ENCODE measurements at places on chromosomes 12 and 14. TPM values are rescaled to one million over a fixed set of nuclear protein-coding genes. Genes with fewer than 3 reads are reported as not detected.
A peak's percentile ranks its signal among the peaks of the same experiment; 100 is the strongest.

The SIX1 gene
- 18.2 TPM for total RNA-seq

The RPGRIP1 gene
- not detected for total RNA-seq

The PLXNC1 gene
- total RNA-seq: not detected

DNA sequence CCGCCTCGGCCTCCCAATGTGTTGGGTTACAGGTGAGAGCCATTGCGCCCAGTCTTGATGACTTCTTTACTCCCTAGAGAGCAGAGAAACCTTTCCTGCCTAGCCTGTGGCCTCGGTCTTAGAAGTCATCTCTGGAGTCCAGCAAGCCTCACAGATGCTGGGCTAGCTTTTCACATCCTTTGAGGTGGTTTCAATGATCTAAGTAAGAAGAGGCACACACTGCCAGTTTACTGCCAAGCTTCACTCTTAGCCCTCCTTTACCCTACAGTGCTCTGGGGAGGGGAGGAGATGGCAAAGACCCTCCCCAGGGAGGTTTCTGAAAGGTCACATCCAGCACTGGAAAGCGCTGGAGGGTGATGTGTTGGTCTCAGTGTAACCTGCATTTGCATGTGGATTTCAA is 304.8 kb downstream of the PCNX1 start:
- no peak for DNase-seq
- no peak overlapping the region for H3K27ac ChIP-seq
- H3K27me3 ChIP-seq: no peaks in the 10 kb centered on the region
- H3K4me1 ChIP-seq: peaks cover 16% of the 10 kb centered on the region

The RNF31 gene
- 69.6 TPM for total RNA-seq

- no peaks in the 10 kb centered on the region for H3K27me3 ChIP-seq
- H3K4me1 ChIP-seq: no peaks in the 10 kb centered on the region
- H3K36me3 ChIP-seq: no peaks in the 10 kb centered on the region
- no peak overlapping the region for H3K4me3 ChIP-seq
- DNase-seq: no peak
- H3K27ac ChIP-seq: no peak overlapping the region
Observed at GRCh38 chr12:91104812-91105466, 6.4 kb downstream of the LUM start.

DNA sequence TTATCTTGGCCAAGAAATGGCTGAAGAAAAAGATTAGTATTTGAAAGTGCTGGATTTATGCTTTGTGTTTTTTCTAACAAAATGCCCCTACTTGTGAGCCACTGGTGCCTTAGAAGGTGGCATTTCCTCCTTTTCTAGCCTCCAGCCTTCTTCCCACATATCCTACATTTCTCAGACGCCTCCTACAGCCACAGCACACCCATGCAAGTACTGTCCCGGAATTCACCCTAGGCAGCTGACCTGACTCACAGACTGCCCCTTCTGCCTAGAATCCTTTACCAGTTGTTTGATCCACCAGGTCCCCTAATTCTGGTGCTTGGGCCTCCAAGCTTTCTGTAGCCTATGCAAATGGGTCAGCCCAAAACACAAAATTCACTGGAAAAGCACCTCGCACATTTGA is 166.0 kb downstream of the FOXN3 start:
- H3K36me3 ChIP-seq: no peaks in the 10 kb centered on the region
- H3K4me3 ChIP-seq: no peak overlapping the region
- no peaks in the 10 kb centered on the region for H3K27me3 ChIP-seq
- peaks cover 35% of the 10 kb centered on the region for H3K4me1 ChIP-seq
- no peak overlapping the region for H3K27ac ChIP-seq

DNA sequence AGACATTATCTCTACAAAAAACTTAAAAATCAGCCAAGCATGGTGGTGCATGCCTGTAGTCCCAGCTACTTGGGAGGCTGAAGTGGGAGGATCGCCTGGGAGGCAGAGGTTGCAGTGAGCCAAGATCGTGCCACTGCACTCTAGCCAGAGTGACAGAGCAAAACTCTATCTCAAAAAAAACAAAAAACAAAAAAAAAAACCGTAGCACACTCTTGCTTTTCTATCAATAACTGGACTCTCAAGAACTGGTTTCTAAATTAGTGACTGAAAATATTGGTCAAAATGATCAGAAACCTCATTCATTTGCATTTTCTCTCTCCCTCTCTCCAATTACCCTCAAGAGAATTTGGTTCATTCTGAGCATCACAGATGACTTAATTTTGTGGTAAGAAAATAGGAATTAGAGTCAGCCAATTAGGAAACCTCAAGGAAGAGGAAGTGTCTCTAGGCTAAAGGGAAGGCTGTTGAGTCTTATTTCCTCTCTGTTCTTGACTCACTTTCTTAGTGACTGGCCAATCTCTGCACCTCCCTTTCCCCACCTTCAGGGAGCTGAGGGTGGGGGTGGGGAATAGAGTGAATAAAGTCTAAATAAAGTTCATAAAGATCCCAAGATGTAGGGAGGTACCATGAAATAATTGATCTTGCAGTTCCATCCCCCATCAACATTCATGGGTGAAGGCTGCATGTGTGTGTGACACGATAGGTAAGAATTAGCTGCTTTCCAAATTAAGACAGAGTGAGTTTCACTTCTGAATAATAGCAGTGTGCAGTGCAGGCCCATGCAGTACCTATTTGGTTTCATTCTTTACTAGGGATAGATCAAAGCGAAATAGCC is 6.8 kb upstream of the PSMA6 start:
- no peak overlapping the region for H3K27ac ChIP-seq
- no peaks in the 10 kb centered on the region for H3K27me3 ChIP-seq
- no peak overlapping the region for H3K4me3 ChIP-seq
- H3K36me3 ChIP-seq: no peaks in the 10 kb centered on the region

DNA sequence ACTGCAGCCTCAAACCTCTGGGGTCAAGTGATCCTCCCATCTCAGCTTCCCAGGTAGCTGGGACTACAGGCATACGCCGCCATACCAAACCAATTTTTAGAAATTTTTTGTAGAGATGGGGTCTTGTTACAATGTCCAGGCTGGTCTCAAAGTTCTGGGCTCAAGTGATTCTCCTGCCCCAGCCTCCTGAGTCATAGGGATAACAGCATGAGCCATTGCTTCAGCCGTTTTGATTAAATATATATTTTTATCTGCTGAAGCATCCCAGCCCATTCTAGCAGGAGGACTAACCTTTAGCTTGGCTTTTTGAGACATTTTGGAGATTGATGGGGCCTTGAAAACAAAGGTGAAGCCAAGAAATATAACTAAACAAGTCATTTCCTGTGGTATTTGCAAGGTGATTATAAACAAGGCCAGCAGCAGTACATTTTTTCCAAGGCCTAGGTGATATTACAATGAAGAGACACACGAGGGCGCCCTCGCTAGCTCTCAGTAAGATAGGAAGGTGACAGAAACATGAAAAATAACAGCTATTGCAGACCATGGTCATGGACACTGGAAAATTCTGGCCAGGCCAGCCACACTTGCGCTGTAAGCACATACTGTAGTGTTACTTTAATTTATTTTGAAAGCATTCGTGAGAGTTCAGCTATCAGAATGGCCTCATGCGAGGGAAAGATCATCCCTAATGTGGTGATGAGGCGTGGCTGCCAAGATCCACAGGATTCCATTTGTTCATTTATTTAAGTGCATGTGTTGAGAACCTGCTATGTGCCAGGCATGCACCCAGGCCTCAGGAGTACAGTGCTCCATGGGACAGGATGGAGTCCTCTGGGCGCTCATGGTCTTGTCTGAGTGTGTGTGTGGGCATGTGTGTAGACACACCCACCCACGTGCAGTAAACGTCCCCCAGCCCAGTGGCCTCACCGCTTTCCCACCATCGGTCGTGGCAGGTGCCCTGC is 63.5 kb downstream of the DGLUCY start:
- no peaks in the 10 kb centered on the region for H3K36me3 ChIP-seq
- H3K27me3 ChIP-seq: no peaks in the 10 kb centered on the region
- H3K27ac ChIP-seq: no peak overlapping the region
- H3K4me1 ChIP-seq: no peaks in the 10 kb centered on the region
- H3K4me3 ChIP-seq: no peak overlapping the region

DNA sequence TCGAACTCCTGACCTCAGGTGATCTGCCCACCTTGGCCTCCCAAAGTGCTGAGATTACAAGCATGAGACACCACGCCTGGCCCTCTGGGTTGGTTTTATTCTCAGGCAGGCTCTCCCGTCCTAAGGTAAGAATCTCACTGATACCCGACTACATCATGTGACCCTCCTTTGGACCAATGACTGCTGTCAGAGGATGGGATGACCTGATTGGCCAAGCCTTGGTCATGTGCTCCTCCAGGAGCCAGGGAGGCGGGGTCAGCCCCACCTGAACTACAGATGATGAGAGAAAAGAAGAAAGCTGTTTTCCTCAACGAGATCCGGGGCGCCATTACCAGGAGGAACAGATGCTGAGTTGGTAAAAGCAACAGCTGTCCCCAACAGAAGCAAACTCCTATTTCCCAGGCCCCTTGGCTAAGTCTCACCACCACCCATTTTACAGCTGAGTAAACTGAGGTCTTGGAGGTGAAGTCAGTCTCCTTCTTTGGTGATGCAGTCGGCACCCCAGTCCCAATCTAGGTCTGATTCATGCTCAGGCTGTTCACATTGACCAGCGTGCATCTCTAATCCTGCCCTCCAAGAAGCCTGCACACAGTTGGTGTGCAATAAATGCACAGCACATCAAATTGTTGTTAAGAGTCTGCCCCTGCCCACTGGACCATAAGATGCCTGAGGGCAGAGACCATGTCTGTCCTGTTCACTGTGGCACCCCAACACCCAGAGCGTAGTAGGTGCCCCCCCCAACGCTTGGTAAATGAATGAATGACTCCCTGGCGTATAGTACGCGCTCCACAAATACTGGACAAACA is 118.8 kb downstream of the SCARB1 start:
- peaks cover 45% of the 10 kb centered on the region for H3K4me1 ChIP-seq
- no peak overlapping the region for H3K27ac ChIP-seq
- no peaks in the 10 kb centered on the region for H3K36me3 ChIP-seq
- peak; percentile 50 for DNase-seq
- no peaks in the 10 kb centered on the region for H3K27me3 ChIP-seq
- H3K4me3 ChIP-seq: no peak overlapping the region

The TSHR gene
- not detected for total RNA-seq

The PMCH gene
- total RNA-seq: not detected

DNA sequence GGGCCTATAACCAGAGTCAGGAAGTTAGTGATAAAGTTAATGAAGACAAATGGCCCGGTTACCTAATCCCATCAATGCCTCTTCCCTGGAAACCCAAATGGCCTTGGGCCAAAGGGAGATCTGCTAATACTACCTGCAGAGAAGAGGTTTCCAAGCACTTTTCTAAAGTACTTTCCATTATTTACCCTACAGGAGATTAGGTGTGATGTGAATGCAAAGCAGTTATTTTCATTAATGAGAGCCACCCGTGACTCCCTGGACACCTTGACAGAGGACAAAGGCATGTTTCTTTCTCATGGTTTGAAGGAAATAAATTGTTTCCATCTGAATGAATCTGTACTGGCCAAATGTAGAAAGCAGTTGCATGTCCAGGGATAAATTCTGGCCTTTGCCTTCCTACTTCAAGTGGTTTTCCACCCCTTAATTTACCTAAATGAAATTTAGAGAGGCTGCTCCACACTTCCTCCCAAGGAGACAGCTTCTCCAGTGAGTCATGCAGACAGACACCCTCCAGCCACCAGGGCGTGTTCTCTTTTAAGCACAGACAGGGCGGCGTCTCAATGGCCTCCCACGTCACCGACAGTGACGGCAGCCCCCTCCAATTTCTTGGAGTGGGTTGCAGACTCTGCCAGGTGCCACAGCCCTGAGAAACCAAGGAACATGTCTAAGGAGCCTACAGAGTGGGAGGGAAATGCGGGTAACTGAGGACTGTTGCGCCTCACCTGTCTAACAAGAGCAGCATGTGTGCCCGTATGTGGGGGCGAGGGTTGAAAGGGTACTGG is 43.9 kb upstream of the GNPNAT1 start:
- H3K27me3 ChIP-seq: no peaks in the 10 kb centered on the region
- H3K4me3 ChIP-seq: no peak overlapping the region
- H3K27ac ChIP-seq: peak overlapping the region; percentile 33
- peak; percentile 67 for DNase-seq
- no peaks in the 10 kb centered on the region for H3K36me3 ChIP-seq
- peaks cover 24% of the 10 kb centered on the region for H3K4me1 ChIP-seq

- no peak overlapping the region for H3K27ac ChIP-seq
- no peak overlapping the region for H3K4me3 ChIP-seq
- DNase-seq: peak; percentile 78
- peaks cover 5% of the 10 kb centered on the region for H3K4me1 ChIP-seq
Observed at GRCh38 chr14:86799244-86799647, 1193.7 kb downstream of the GALC start.

The BICD1 gene
- 15.7 TPM for total RNA-seq

DNA sequence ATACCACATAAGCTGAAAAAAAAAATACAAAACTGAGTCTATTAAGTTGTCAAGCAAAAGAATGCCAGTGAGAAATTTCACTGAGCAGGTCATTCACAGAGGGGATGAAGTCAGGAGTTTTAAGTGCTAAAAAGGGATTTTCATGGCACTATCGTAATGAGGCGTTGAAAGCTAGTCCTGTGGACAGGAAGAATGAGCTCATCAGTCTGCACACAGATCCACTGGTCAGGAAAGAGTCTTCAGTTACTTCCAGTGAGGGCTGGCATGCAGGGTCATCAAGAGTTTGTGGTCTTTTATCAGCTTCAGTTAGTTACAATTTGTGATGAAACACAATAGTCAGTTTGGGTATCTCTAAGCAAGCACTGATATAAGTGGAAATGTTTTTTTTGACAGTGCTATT is 88.1 kb upstream of the WSCD2 start:
- no peaks in the 10 kb centered on the region for H3K4me1 ChIP-seq
- DNase-seq: no peak
- H3K4me3 ChIP-seq: no peak overlapping the region
- H3K27me3 ChIP-seq: peaks cover 51% of the 10 kb centered on the region

GRCh38 chr14:24366721-24367513 is 1.1 kb upstream of the NFATC4 start:
- H3K4me1 ChIP-seq: peaks cover 24% of the 10 kb centered on the region
- H3K36me3 ChIP-seq: no peaks in the 10 kb centered on the region
- DNase-seq: peak; percentile 95
- peak overlapping the region; percentile 63 for H3K4me3 ChIP-seq
- H3K27ac ChIP-seq: peak overlapping the region; percentile 73
- no peaks in the 10 kb centered on the region for H3K27me3 ChIP-seq

The TMEM132C gene
- total RNA-seq: not detected

- peaks cover 28% of the 10 kb centered on the region for H3K27me3 ChIP-seq
- no peak overlapping the region for H3K4me3 ChIP-seq
- H3K36me3 ChIP-seq: no peaks in the 10 kb centered on the region
- no peak for DNase-seq
- H3K27ac ChIP-seq: no peak overlapping the region
Observed at GRCh38 chr14:100896369-100897060, 7.0 kb downstream of the RTL1 start.

DNA sequence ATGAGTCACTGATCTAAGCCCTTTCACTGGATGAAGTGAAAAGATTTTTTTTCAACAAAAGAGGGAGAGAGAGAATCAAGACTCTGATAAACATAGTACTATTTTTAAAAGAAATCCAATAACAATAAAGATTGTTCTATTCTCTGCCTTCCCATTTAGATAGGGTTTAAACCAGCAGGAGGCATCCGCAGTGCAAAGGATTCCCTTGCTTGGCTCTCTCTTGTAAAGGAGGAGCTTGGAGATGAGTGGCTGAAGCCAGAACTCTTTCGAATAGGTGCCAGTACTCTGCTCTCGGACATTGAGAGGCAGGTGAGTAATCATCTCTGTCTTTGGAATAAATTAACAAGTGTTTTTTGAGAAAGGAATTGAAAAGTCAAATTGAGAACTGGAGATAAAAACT is 124.9 kb downstream of the DERA start:
- H3K4me1 ChIP-seq: no peaks in the 10 kb centered on the region
- no peak overlapping the region for H3K27ac ChIP-seq
- no peak overlapping the region for H3K4me3 ChIP-seq
- H3K27me3 ChIP-seq: no peaks in the 10 kb centered on the region
- no peak for DNase-seq
- H3K36me3 ChIP-seq: no peaks in the 10 kb centered on the region

The MMP17 gene
- 31.8 TPM for total RNA-seq

Measured in PC-3 (cell line).